Activated CD8-positive, alpha-beta memory T cell treated with anti-CD3 and anti-CD28 coated beads for 1 hour (primary cell): ENCODE measurements at places on chromosomes 3 and 15.

DNA sequence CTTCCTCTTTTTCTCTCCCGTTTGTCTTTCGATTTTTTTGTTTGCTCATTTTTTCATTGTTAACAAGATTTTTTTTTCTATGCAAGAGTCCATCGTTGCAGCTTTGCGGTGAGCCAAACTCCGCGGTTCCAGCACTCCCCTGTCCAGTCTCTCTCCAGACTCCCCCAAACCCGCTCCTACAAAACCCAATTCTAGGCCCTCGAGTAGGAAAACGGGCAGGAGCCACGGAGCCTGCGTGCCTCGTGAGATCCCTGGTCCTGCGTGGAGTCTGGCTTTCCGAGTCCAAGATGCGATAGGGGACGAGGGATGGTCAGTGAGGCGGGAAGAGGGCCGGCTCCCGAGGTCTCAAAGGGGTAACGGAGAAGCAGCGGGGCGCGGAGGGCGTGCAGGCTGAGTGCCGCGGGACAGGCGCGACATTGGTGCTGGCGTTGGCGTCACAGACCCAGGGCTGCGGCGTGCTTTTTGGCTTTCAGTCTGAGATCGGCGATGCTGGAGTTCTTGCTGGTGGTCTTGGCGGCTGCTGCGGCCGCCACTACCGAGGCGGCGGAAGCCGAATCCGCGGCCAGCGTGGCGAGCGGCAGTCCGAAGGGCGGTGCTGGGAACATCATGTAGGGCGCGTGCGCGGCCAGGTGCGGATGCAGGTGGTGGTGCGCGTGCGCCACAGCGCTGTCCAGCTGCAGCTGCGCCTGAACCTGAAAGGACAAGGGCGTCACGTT lies 8.5 kb downstream of the SHOX2 start:
- no peak for DNase-seq

- DNase-seq = no peak
Observed at GRCh38 chr15:94263341-94264273, 32.2 kb downstream of the MCTP2 start.

DNA sequence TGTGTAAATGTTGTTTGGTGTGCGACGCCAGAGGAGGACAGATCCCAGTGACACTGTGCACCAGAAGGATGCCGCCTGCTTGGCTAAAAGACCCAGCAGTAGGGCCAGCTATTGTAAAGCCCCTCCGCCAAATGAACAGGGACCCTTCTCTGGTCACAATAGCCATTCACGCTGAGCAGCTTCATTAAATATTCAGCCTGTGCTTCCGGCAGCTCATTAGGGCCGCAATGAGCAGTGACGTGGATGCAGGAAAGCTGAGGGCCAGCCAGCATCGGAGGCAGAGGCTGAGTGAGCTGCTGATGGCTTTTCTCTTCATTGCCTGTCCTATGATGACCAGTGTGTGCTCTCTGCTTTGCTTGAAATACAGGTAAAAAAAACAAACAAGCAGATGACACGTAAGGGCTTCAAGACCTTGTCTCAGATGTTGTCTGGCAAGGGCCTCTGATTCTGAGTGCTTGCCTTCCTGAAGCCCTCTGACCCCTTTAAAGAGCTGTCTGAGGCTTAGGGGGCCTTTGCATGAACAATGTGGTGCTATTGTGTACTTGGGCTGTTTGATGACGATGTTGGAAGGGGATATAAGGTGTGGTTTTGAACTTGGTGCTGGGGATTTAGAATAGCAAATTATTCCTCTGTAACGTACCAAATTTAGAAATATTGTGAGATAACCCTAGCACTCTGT lies 130.4 kb downstream of the FEZF2 start:
- DNase-seq = no peak

DNA sequence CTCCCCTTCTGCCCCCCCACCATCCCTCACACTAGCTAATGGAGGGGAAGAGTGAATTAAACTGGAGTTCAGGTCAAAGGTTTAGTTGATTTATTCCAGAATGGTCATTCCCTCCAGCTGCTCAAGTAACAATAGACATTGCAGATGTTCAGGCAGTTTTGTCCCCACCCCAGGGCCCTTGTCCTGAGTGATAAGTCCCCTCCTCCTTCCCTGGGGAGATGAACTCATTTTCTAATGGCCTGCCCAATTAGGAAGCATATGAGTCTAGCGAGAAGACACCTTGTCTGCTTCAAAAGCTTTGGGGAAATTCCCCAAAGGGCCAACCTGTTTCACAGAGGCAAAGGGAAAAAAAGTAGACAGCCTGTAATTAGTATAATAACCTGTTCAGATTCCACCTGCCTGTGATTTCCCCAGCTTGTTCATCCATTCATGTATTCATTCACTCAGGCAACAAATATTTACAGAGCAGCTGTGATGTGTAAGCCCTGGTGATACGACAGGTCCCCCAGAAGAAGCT lies 165.3 kb downstream of the SHQ1 start:
- no peak for DNase-seq
